ENCODE measurements at places on chromosomes 2 and 18.
A peak's percentile ranks its signal among the peaks of the same experiment; 100 is the strongest.

DNA sequence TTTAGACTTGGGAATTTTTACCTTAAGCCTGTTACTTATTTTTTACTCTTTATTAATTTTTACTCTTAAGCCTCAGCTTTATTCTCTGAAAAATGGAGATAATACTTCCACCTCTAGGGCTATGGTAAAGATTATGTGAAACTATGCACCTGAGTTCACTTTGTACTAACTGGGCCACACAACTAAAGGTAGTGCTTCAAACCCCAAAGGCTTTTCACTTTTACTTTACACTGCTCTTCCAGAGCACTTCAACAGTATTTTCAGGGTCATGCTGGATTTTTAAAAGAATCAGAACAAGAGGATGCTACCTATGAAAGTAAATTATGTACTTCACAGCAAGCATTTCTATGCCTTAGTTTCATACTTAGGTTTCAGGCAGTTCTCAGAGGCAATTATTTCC lies 27.8 kb downstream of the MEX3C start:
- DNase-seq = no peak

- DNase-seq = no peak
Measured at GRCh38 chr18:6486764-6487426, 72.2 kb upstream of the L3MBTL4 start.

- no peak for DNase-seq
Measured at GRCh38 chr2:99857867-99858444, 284.4 kb downstream of the AFF3 start.

DNA sequence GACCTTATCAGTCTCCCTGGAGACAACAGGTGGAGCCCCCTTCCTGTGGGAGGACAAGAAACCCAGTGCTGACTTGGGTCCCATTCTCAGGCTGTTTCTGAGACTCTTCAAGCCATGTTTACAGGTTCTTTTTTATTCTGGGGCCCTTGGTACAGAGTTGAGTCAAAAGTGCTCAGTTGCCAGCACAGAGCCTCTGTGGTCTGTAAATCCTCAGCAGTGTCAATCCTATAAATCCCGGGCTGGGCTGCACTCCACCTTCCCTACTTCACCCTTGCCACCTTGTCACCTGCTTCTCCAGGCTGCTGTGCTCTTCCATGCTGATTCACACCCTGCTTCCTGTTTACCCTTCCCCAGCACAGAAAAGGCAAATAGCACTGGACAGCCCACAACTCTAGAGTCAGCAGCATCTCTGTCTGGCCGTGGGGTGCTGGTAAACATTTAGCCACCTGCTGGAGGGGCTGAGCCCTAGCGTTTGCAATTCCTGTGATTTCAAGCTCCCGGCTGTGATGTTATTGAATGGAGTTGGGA lies 74.7 kb downstream of the TNFRSF11A start:
- peak; percentile 27 for DNase-seq

GRCh38 chr2:82998781-82999180 lies 1460.3 kb downstream of the SUCLG1 start:
- DNase-seq = no peak

- DNase-seq = no peak
Measured at GRCh38 chr2:19198381-19198780, 160.0 kb downstream of the OSR1 start.
